ENCODE measurements at places on chromosomes 3 and 15. TPM values are rescaled to one million over a fixed set of nuclear protein-coding genes. Genes with fewer than 3 reads are reported as not detected.

Gene C3orf49
- not detected for total RNA-seq

Gene ACKR2
- total RNA-seq, result not detected

Gene ARL14
- total RNA-seq, result 1.3 TPM

Gene TMC3
- total RNA-seq, result not detected

Gene NOX5
- 0.38 TPM for total RNA-seq

Gene THPO
- total RNA-seq, result not detected

Gene SOX2
- 0.88 TPM for total RNA-seq

Gene IQCF5
- total RNA-seq, result not detected

Gene SLC22A13
- not detected for total RNA-seq

Gene TMCO5A
- not detected for total RNA-seq

Gene STRC
- 0.09 TPM for total RNA-seq

Gene NAA80
- total RNA-seq, result 6.2 TPM

Gene LOXL1
- 0.82 TPM for total RNA-seq

Gene B3GALNT1
- 0.11 TPM for total RNA-seq

Gene DISP2
- 1.1 TPM for total RNA-seq

Gene LCTL
- not detected for total RNA-seq

Gene C2CD4A
- total RNA-seq, result 0.02 TPM

Gene CCR9
- not detected for total RNA-seq

Gene U2SURP
- 94.9 TPM for total RNA-seq

Gene MORF4L1
- 390 TPM for total RNA-seq

Gene MUC13
- total RNA-seq, result 7.8 TPM

Gene KLF13
- 74.5 TPM for total RNA-seq

Gene NR1I2
- total RNA-seq, result not detected

Gene PLCB2
- 1.3 TPM for total RNA-seq

Gene COLQ
- total RNA-seq, result 0.44 TPM

Gene SERPINI2
- not detected for total RNA-seq

Gene GOLGA8S
- total RNA-seq, result 0.18 TPM

Gene COL6A5
- total RNA-seq, result not detected

Gene LARP6
- 52.1 TPM for total RNA-seq

Measured in A549 treated with DMSO at 1 μM for 4 hours (cell line).